ENCODE measurements at places on chromosomes 5 and 9.
A peak's percentile ranks its signal among the peaks of the same experiment; 100 is the strongest.

GRCh38 chr5:34609951-34610441 is 46.1 kb upstream of the RAI14 start:
- DNase-seq: no peak

- peak; percentile 91 for DNase-seq
These were observed at the start of gene TTC39B for GRCh38 chr9:15306757-15307522. TTC39B (minus strand) TSS chr9:15307216; CDS start chr9:15307125, 91 bp downstream.

DNA sequence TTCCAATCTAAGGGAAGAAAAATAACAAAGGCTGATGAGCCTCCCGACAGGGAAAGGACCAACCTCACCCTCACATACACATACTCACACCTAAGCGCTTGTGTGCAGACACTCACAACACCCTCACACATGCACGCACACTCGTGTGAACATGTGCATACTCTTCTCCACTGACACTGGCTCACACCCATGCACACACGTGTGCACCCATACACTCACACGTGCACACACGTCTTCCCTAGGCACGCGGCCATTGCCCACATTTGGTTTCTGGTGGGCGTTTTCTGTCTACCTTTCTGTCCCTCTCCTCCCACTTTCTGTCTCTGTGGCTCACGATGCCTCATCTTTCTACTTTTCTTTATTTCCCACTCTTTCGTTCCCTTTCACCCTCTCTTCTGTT is 169.7 kb upstream of the MVB12B start:
- no peak for DNase-seq

GRCh38 chr5:14231156-14231555 is 88.0 kb downstream of the TRIO start:
- DNase-seq: no peak

GRCh38 chr5:148729182-148729581 is 74.9 kb upstream of the HTR4 start:
- no peak for DNase-seq

GRCh38 chr5:35073160-35073559 is 25.4 kb upstream of the AGXT2 start:
- no peak for DNase-seq

GRCh38 chr5:137086342-137086741 is 412.8 kb downstream of the SPOCK1 start:
- no peak for DNase-seq

DNA sequence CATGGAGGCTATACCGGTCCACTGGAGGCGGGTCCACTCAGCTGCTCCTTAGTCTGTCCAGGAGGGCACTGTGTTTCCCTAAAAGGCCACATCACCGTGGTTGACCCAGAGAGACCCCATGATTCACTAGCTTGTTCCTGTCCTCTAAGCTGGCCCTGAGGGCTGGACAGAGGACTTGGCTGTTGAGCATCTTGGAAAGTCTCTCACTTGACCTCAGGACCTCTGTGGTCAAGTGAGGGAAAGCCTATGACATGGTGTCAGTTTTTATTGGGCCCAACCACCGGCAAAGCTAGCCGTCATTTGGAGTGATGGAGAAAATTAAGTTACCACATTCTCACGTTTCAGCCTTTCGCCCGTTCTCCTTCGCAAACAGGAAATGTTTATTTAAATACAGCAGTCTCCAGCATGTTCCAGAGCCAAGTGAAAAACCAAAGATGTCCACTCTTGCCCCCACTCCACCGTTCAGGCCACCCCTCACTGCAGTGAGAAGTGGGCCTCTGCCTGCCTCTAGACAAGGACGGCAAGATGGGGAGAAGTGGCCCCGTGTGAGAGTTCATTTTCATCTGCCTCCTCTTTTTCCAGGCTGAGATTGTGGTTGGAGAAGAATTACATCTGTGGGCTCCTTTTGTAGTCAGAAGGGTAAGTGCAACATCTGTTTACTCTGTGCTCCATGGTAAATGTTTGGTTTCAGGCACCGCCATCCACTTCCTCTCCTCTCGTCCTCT is 4.4 kb downstream of the SLIT3 start:
- DNase-seq: no peak

DNA sequence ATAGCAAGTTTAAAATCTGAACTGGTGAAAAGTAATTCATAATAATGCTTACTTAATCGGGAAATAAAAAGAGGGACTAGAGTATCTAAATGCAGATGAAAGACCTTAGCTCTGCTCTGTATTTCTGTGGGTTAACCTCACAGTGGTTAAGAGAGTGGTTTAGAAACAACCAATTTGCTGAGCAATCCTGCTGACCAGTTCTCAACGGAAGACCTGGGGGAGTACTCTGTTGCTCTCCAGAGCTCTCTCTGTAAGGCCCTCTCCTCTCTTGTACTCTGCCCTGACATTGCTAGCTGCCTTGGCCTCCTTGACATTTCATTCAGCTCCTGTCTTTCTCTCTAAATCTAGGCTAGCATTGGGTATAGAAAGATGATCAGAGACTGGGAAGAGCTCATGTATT is 1186.6 kb upstream of the SEMA6A start:
- DNase-seq: no peak

- no peak for DNase-seq
These were observed 172.3 kb upstream of the RFX3 start for GRCh38 chr9:3698076-3698475.

DNA sequence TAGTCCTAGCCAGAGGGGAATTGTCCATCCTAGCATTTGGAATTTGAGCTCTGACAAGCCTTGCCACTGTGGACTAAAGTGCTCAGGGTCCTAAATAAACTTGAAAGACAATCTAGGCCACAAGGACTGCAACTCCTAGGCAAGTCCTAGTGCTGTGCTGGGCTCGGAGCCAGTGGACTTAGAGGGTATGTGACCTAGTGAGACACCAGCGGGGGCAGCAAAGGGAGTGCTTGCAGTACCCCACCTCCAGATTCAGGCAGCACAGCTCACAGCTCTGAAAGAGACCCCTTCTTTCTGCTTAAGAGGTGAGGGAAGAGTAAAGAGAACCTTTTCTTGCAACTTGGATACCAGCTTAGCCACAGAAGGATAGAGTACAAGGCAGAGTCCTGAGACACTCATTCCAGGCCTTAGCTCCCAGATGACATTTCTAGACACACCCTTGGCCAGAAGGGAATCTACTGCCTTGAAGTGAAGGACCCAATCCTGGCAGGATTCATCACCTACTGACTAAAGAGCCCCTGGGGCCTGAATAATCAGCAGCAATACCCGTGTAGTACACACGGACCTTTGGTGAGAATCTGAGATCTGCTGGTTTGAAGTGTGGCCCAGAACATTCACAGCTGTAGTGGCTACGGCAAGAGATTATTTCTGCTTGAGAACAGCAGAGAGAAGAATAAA is 164.6 kb downstream of the CCDC171 start:
- no peak for DNase-seq

DNA sequence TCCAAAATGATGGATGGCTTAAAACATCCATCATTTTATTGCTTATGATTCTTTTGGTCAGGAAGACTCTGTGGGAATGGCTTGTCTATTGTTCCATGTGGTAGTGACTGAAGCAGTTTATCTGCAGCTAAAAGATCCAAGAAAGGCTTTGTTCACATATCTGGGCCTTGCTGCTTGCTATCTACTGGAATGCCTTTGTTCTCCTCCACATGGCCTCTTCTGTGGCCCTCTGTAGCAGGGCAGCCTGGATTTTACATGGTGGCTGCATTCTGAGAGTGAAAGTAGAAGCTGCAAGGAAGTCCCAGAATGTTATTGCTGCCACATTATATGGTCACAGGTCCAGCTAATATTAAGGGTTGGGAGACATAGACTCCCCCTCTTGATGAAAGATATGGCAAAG is 35.1 kb downstream of the DMXL1 start:
- no peak for DNase-seq
